ENCODE measurements at places on chromosomes 3 and 15.

GRCh38 chr3:142019794-142020320, 129.5 kb downstream of the TFDP2 start:
- no peak for DNase-seq

DNA sequence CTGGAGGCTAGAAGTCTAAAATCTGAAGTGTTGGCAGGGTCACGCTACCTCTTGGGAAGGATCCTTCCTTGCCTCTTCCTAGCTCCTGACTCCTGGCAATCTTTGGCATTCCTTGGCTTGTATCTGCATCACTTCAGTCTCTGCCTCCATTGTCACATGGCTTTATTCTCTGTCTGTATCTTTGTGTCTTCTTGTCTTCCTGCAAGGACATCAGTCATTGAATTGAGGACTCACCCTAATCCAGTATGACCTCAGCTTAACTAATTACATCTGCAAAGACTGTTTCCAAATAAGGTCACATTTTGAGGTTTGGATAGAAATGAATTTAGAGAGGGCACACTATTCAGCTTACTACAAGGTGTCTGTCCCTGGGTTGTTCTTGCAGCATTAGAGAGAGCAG, 31.1 kb upstream of the UTS2B start:
- no peak for DNase-seq

DNA sequence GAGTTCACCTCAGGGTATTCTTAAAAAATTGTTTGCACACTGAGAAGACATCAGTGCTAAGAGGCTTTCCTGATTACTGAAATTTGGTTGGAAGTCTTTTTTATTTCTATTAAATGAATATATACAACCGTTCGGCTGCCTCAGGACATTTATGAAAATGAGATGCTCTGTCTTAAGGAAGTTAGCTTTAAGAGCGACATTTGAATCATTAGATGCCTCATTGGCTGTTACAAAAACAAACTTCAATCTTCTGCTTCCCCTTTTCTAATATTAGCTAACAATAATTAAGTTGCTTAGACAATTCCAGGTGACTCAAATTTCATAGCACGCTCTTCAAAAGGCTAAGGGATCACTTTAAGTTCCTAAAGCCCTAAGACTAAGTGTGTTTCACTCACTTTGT, 673.7 kb downstream of the FHIT start:
- no peak for DNase-seq

- DNase-seq, result no peak
Measured at GRCh38 chr15:29360152-29360551, 90.5 kb upstream of the NSMCE3 start.

- DNase-seq, result no peak
Measured at GRCh38 chr15:87144775-87145174, 1065.1 kb downstream of the AGBL1 start.

DNA sequence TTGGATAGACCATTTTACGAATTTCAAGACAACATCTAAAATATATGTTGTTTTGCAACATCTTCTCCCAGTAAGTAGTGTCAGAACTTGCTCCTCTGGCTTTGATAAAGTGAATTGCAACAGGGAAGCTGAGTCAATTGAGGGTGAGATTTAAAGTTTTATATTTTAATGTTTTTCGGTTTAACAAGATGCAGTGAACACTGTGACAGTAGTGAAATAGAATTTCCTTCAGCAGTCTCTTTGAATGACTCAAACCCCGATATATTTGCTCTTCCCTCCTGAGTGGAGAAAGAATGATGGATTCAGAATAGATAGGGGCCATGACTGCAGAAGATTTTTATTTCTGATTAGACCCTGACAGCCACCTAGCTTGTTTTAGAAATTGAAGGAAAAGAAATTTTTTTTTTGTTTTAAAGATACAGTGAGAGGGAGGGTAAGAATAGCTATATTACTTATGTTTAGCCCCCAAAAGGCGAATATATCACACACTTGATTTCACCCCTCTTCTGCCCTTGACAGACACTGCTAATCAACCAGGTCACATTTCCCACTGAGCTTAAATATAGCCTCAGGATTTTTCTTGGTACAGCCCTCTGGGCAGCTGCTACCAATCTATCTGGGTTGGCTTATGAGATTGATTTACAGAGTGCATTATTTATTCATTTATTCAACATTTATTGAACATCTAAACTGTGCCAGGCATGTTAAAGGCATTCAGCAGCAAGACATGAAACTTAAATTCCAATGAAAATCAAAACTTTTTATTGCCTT, 183.3 kb upstream of the ADAMTS9 start:
- DNase-seq, result no peak

GRCh38 chr15:60480888-60481287, 1.9 kb upstream of the ICE2 start:
- DNase-seq, result no peak

DNA sequence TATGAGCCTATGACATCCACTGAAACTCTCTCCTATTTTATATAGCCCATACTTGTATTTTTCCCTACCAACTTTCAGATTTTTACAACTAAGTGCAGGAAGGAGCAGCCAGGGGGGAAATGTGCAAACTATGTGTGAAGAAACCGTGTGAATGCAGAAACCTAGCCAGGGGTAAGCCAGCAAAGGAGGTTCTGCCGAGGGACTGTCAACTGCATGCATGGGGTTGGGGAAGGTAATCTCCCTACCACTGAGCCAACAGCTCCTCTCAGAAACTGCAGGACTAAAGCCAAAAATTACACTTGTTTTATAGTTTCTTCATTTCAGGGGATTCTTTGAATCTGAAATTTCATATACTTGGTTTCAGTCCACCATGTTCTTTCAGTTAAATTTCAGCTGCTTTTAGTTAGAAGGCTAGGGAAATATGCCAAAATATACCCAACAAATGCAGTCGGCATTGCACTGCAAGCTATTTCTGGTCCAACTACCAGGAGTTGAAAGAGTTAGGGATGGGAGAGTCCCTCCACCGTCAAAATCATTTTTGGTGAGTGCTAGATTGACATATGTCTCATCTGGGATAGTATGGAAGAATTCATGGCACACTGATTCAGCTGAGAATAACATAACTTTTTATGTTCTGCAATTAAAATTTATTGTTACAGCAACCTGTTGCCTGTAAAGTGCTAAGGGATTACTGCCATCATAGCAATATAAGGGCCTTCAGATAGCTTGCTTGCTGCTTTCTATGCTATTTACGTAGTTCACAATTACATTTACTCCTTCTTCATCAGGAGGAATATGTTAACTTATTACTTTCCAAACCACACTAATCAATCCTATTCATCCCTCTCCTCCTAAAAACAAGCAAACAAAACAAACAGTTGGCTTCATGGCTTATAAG, 904.2 kb downstream of the ROBO1 start:
- no peak for DNase-seq

- DNase-seq, result no peak
Measured at GRCh38 chr3:44795197-44795596, 33.6 kb downstream of the KIF15 start.

DNA sequence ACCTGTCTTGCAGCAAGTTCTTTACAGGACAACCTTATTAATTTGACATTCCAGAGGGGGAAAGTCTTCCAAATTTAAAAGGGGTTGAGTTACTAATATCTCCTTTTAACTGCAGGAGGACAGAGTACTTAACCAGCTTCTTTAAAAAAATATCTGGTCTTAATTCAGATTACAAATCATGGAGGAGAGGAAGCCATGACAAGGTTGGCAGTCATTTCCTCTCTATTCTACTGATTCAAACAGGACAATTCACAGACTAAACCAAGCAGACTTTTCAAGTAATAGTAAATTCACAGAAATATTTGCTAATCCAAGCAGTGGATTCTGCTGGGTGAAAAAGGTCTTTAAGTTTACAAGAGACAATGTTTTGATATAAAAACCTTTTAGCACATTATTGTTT, 185.3 kb downstream of the CFAP20DC start:
- no peak for DNase-seq

GRCh38 chr3:21229426-21230135, 521.4 kb downstream of the ZNF385D start:
- DNase-seq, result no peak

All from activated CD4-positive, alpha-beta T cell treated with anti-CD3 and anti-CD28 coated beads, Interleukin-2, amount 50 U/mL, for 24 hours (primary cell).